ENCODE measurements at places on chromosomes 3 and 15.
A peak's percentile ranks its signal among the peaks of the same experiment; 100 is the strongest.

GRCh38 chr3:152779653-152780052 lies 55.3 kb upstream of the P2RY1 start:
- no peak for DNase-seq

- no peak for DNase-seq
Observed at GRCh38 chr3:68855620-68856019, 76.7 kb downstream of the TAFA4 start.

DNA sequence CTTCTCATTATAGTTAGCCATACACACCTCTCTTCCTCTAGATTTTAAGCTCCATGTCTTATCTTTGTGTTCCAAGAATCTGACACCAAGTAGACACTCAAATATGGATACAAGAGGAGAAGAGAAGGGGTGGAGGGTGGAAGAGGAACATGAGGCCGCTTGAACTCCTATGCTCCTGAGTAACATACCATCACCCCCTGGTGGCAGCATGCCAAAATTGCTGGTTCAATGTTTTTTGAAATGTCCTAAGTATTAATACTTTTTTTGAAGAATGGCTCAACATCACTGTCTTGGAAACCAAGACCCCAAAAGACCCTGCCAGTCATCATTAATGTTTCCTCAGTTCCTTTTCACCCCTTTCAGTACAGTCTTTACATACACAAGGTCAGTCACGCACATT lies 71.8 kb upstream of the HACD2 start:
- no peak for DNase-seq

DNA sequence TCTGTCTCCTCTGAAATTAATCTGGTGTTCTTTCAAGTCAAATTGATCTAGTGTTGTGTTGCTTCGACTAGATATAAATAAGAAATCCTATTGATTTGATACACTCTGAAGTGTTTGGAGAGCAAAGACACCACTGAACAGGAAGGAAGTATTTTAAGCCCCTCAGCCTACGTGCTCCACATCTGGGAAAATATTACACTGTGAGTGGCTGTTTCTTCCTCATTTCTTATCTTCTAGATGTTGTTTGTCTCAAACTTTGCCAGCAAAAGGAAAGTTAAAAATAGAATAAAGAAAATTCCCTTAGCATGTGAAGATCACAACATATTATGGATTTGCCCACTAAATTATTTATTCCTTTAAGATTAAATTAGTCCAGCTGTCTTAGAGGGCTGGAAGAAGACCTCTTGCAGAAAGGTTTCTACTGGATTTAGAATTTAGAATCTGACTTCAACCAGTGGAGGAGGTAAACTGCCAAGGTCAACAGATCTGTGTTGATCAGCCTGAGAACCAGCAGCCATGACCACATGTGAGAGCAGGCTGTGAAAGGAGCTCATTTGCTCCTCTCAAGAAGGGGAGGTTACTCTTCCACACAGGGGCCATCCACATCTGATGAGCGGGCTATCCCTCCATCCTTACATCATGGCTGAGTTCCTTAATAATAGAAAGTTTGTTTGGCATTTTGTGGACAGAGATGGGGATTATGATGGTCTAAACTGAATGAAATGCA lies 46.3 kb upstream of the ACKR4 start:
- DNase-seq: no peak

DNA sequence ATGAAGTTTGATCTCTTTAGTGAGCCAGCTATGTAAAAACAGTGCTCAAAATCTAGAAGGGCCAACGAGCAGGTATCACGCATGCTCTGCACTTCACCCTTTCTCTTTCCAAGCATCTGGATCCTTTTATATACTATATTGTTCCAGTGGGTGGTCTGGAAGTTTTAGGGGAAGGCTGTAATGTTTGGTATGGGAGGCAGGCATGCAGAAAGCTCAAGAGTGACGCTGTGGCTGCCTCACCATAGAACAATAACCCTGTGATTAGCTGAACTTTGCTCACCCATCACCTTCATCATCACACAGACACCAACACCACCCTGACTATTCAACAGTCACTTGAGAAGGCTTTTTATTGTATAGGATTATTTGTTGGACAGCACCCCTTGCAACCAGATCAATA lies 81.6 kb downstream of the FBN1 start:
- peak; percentile 50 for DNase-seq
